MG63 (cell line): ENCODE measurements at places on chromosomes 11 and 22. TPM values are rescaled to one million over a fixed set of nuclear protein-coding genes. Genes with fewer than 3 reads are reported as not detected.

GRCh38 chr22:46069521-46070214 lies 80.7 kb upstream of the PPARA start:
- peak; percentile 93 for DNase-seq

Gene C22orf42
- total RNA-seq: not detected in 2 replicates

DNA sequence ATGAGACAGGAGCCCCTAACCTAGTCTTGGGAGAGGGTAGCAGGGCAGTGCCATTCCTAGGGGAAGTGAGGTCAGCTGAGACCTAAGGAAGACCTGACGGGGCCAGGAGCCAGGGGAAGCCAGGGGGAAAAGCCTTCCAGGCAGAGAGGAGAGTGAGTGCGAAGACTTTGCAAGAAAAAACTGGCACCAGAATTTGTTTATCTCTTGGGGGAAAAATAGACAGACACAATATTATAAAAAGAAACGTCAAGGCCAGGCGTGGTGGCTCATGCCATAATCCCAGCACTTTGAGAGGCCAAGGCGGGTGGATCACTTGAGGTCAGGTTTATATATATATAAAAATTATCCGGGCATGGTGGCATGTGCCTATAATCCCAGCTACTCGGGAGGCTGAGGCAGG lies 26.9 kb upstream of the TESMIN start:
- DNase-seq: no peak

DNA sequence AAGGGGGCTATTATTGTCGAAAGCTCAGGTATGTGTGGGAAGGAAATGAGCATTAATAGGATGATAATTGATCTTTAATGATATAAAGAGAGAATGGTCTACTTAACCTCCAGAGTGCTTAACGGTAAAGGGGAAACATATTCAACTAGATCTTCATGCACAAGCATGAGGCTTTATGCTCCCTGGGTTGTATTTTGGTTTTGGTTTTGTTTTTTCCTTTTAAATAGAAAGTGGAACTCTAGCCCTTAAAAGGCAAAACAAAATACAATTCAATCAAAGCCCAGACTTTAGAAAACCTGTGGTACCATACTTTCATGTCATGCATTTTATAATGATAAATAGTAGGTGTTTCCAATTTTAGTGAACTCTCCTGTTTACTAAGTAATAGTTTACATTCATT lies 622.7 kb downstream of the METTL15 start:
- no peak for DNase-seq

Gene CLMP
- 78.3 and 109 TPM in 2 replicates for total RNA-seq

Gene MPZL3
- 1.3 and 1.6 TPM in 2 replicates for total RNA-seq

DNA sequence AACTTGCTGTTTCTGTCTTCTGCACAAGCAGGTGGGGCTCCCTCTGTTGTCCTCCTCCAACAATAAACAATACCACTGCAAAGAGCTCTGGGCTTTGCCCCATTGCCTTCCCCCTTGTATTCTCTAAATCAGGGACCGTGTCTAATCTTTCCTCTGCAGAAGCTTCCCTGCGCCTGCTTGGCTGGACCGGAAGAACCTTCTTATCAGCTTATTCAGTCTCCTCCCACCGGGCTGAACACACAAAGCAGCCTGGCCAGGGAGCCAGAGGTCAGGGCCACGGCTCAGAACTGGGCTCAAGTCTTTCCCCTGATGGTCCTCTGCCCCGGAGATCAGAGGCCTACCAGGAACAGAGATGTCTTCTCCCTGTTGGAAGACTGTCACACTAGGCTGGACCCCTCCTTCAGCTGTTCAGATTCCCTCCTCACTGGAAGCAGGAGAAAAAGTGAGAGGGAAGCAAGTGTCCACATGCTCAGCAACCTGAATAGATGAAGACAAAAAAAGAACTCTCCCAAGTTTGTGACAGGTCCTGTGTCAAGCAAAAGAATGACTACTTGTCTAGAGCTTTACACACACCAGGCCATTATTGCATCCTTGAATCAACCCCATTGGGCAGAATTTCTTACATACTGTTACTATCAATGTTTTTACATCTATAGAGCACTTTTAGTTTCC lies 63.7 kb downstream of the RAB30 start:
- no peak for DNase-seq
